ENCODE measurements at places on chromosomes 5 and 9. TPM values are rescaled to one million over a fixed set of nuclear protein-coding genes. Genes with fewer than 3 reads are reported as not detected.

DNA sequence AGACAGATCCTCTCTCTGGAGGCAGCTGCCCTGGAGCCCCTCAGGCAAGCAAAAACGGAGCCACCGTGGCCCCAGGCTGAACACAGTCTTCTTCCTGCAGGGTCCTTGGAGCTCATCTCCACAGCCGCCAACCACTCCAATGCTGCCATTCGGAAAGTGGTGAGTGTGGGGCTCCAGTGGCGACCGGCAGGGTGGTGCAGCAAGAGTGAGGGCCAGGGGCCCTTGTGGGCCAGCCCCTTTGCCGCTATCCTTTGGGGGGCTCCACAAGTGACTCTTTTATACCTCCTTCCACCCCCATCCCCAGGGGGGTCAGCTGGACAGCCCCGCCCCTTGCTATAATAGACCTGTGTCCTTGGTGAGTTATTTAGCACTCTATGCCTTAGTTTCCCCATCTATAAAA lies 47.4 kb upstream of the SUSD3 start:
- no peak for DNase-seq

Gene KIF24
- 8.3 TPM for total RNA-seq

DNA sequence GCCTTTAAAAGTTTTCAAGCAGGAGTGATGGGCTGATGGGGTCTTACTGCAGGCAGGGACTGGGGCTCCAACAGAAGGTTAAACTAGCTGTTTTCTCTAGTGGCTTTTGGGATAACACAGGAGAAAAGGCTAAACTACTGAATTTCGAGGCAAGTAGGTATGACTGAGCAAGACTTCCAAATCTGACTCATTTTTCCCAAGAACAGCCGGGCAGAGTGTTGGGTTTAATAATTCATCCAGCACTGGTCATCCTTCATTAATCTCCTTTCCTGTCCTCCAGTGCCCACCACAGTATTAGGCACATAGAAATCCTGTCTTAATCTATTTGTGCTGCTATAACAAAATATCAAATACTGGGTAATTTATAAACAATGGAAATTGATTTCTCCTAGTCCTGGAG lies 20.5 kb downstream of the MSX2 start:
- DNase-seq, result no peak

Gene PKD2L2
- total RNA-seq, result not detected

Gene SLC45A2
- not detected for total RNA-seq

Gene KYAT1
- 7.7 TPM for total RNA-seq

DNA sequence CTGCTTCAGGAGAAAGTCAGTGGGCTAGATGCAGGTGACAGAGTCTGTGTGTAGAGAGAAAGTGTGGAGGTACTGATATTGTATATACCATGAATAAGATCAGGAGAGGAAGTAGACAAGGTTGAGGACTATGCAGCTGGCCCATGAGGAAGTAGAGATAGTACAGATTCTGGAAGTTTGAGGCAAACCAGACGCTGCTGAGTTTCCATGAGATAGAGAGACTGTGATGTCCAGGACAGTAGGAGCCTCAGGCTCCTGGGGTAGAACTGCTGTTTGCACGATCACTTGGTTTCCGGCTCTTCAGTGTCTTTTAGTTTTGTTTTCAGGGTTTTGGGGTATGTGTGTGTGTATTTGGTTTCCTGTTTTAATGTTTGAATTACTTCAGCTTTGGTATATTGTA lies 13.6 kb downstream of the OTULINL start:
- no peak for DNase-seq

Gene PCDH12
- 0.14 TPM for total RNA-seq

DNA sequence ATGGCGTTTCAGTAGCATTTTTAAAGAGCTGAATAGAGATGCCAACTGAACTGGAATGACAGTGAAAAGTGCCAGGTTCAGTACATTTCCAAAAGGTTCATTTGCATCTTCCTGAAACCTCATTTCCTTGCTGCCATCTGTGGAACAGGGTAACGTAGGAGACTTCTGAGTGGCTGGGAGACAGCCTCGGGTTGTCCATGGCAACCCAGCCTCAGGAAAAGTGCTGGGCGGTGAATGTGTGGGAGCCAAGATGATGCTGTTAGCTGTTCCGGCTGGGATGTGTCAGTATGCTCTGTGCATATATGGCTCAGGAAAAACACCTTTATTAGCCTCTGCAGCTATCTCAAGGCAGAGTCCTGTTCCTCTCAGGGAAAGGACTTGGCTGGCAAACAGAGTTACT lies 87.5 kb downstream of the KLHL3 start:
- DNase-seq, result no peak

DNA sequence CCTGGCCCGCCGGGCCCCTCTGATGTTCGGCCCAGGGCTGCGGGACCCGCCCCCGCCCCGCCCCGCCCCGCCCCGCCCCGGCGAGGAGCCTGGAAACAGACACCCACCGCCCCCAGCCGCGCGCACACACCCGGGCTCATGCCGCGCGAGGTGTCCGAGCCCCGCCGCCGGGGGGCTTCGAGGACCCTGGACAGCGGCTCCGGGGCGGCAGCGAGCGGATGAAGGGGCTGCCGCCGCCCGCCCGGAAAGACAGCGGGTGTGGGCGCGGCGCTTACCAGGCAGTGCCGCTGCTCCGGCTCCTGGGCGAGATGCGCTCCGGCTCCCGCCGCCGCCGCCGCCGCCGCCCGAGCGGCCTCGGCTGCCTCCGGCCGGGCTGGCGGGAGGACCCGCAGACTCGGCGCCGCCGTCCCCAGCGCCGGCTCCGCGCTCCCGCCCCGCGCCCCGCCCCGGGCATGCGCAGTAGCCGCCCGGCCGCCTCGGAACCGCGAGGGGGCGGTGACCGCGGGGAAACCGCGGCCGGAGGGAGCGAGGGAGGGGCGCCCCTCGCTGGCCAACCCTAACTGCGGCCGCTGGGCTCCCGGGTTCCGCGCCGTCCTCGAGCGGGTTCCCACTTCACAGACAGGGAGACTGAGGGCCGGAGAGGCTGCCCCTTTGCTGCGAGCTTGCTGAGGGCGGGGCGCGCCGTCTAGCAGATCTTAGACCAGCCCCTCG lies at the start of gene GPRIN1:
Gene GPRIN1, minus strand, starts transcription at position 433 of the 711 bp plus-strand sequence. CDS start 10,322 bp downstream, outside the sequence.
- peak; percentile 44 for DNase-seq

Gene PCDHGC4
- total RNA-seq, result 0.33 TPM

DNA sequence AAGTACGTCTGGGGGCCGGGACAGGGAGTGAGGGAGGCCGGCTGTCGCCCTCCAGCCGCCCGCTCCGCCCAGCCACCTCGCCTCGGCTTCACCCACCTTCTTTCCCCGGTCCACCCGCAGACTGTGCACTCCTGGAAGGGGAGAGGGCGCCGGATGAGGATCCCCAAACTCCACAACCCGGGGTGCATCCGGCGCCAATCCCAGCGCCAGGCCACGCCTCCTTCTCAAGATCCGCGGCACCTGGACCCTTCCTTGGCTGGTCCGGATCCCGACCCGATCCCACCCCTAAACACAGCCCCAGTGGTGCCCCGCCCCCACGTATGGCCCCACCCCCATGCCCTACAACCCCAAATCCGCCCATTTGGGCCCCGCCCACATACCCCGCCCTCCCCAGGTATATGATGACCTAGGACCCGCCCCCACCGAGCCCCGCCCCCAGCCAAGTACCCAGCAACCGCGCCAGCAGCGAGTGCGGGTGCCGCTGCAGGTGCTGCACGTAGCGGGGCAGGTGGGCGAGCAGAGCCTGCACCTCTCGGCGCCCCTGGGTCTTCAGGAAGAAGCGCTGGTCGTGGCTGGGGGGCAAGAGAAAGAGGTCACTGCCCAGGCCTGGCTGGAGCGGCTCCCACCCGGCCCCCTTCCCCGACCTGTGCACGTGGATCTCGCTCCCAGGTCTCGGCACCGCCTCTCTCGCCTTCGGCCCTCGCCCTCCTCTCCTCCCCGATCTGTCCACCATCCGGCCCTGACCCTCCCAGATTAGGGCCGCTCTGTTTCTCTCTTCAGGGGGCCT lies 3.2 kb downstream of the PIP5KL1 start:
- DNase-seq, result no peak

DNA sequence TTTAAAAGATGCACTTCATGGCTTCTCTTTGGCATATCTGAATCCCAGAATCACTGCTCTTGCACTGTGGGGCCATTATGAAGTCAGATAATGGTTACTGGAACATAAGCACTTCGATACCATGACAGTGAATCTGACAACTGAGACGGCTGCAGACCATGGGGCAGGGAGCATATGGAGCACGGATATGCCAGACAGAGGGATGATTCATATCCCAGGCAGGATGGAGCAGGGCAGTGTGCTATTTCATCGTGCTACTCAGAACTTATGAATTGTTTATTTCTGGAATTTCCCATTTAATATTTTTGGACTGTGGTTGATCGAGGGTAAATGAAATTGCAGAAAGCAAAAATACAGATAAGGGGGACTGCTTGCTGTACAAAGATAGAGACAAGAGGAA lies 145.0 kb downstream of the EGFLAM start:
- peak; percentile 36 for DNase-seq

DNA sequence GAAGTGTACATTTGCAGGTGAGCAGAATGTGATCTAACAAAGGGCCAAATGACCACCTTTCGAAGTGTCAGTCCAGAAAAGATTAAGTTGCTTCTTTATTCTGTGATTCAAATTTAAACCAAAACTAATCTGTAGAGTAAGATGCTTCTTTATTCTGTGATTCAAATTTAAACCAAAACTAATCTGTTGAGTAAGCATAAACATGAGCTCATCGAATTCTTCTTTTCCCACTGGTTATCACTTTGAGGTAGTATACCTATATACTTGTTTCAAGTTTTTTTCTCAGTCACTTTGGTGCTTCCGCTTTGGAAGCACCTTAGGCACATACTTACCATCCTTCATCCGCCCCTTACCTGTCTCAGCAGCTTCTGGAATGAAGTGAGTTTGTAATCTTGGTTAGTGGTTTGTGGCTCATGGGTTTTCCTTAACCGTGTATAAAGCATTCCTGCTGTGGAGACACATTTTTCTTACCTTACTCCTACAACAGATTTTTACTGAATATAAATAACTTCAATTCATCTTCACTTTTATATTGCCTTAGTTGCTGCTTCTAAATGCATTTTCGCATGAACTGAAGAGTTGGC lies 40.7 kb upstream of the CTXN3 start:
- DNase-seq, result no peak

DNA sequence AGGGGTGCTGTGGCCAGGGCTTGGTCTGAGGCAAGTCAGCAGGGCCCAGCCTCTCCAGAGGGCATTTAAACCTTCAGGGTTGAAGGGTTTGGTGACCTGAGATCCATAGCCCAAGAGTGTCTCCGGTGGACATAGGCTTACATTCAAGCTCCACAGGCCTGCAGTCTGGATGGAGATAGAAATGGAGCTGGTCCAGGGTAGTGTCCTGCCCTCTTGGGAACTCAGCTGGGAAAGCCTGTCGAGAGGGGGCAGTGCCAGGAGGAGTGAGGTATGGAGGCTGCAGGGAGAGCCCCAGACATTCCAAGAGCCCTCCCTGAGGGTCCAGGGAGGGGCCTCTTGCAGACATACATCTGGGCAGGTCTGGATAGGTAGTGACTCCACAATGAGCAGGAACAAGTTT lies 177.0 kb upstream of the MVB12B start:
- no peak for DNase-seq

DNA sequence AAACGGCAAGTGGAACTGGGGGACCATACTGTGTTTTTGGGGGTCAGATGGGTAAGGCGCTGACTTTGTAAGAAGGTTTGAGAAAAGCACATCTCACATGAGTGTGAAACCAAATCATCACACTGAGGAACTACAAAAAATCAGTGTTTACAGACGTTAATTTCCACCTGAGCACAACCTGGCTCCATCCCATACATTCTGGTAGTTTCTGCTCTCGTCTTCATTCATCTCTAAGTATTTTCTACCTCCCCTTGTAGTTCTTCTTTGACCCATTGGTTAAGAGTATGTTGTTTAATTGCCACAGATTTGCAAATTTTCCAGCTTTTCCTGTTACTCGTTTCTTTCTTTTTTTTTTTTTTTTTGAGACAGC lies 8.9 kb upstream of the DPP7 start:
- DNase-seq, result no peak

GRCh38 chr5:74442466-74442865 lies 198.1 kb downstream of the ENC1 start:
- DNase-seq, result no peak

GRCh38 chr9:76456202-76456926 lies 2.6 kb upstream of the GCNT1 start:
- DNase-seq, result no peak

- DNase-seq, result no peak
Observed at GRCh38 chr9:108360304-108360703, 495.5 kb downstream of the ACTL7B start.

Gene S1PR3
- total RNA-seq, result not detected

DNA sequence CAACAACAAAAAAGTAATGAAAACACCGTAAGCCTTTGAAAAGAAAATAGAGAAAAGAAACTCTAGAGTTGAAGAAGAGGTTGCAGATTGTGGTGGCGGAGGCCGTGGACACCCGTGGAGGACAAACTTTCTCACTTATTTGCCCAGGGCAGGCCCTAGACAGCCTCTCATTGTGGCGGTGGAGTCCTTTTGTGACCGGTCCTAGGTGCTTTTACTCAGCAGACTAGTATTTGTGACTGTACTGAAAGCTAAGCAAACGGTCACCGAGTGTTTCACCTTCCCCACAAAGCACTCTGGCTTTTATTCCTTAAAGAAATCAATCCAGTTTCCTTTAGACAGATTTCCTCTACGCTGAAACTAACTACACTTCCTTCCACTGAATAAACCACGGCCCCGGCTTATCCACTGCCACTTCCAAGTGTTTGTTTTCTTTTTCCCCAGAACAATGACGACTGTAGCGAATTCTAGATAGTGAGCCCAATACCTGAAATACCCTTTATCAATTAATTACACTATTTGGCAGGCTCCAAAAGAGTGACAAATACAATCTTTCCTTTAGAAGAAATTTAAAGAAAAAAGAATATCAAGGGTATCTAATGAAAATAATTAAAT lies 210.2 kb upstream of the TARS1 start:
- DNase-seq, result no peak
